ENCODE measurements at places on chromosomes 2 and 18. TPM values are rescaled to one million over a fixed set of nuclear protein-coding genes. Genes with fewer than 3 reads are reported as not detected.

DNA sequence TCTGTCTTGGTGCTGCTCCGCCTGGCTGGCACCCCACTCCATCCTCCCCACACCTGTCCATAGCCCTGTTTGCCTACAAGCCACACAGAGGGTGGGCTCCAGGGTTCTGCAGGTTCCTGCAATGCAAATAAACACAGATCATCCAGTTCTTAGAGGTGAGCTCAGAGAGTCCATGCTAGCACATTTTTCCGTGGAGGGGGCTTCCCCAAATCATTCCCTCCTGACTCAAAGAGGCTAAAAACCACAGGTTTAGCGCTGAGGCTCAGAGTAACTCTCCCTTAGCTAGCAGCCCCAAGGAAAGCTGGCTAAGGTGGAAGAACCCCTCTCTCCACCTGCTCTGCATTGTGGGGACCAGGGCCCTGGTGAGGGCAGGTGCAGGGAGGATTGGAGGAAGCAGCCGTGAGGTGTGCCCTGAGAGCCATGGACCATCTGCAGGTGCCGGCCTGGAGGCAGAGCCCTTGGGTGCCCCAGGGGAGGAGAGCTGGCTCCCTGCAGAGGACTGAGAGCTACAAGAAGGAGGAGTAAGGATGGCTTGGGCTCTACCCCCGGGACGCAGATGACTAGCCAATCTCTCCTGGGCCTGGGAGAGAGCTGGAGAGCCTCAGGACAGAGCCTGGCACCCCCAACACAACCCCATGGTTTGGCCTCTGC lies 23.8 kb upstream of the TEX44 start:
- H3K4me3 ChIP-seq, result no peak overlapping the region
- H3K27me3 ChIP-seq, result no peaks in the 10 kb centered on the region
- no peak for DNase-seq
- H3K4me1 ChIP-seq, result no peaks in the 10 kb centered on the region

DNA sequence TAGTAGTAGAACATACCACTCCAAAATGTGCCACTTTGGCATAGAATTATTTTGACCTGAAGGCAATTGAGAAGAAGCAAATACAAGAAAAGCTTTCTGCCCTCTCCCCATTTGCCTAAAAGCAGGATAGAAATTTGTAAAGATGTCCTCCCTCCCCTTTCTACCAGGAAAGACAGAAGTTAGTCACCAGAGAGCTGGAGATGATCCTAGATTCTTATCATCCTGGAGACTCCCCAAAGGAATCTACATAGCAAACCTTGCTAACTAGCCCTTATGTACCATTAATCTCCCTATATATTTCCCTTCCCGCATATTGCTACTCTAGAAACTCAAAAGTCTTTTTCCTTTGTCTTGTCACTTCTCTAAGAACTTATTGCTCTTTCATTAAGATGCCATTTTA lies 12.6 kb upstream of the TMEM37 start:
- H3K4me1 ChIP-seq, result peaks cover 52% of the 10 kb centered on the region
- no peak overlapping the region for H3K4me3 ChIP-seq
- no peak for DNase-seq
- no peaks in the 10 kb centered on the region for H3K27me3 ChIP-seq
- H3K36me3 ChIP-seq, result no peaks in the 10 kb centered on the region

GRCh38 chr2:40412456-40412855 lies 39.4 kb downstream of the SLC8A1 start:
- no peaks in the 10 kb centered on the region for H3K4me1 ChIP-seq
- H3K36me3 ChIP-seq, result no peaks in the 10 kb centered on the region
- no peak for DNase-seq
- H3K27ac ChIP-seq, result no peak overlapping the region
- no peaks in the 10 kb centered on the region for H3K27me3 ChIP-seq
- H3K4me3 ChIP-seq, result no peak overlapping the region

GRCh38 chr2:121058852-121059558 lies 226.0 kb downstream of the TFCP2L1 start:
- no peaks in the 10 kb centered on the region for H3K36me3 ChIP-seq
- H3K27ac ChIP-seq, result no peak overlapping the region
- no peak for DNase-seq
- no peaks in the 10 kb centered on the region for H3K4me1 ChIP-seq

GRCh38 chr2:227614246-227614645 lies 394 bp downstream of the SCYGR3 start:
- H3K27me3 ChIP-seq, result peaks cover 3% of the 10 kb centered on the region
- H3K4me1 ChIP-seq, result no peaks in the 10 kb centered on the region
- no peaks in the 10 kb centered on the region for H3K36me3 ChIP-seq
- H3K4me3 ChIP-seq, result no peak overlapping the region
- H3K27ac ChIP-seq, result no peak overlapping the region

GRCh38 chr2:10267036-10267435 lies 35.7 kb upstream of the HPCAL1 start:
- peaks cover 46% of the 10 kb centered on the region for H3K4me1 ChIP-seq
- no peaks in the 10 kb centered on the region for H3K36me3 ChIP-seq
- DNase-seq, result no peak
- H3K4me3 ChIP-seq, result no peak overlapping the region
- H3K27ac ChIP-seq, result no peak overlapping the region

- peaks cover 47% of the 10 kb centered on the region for H3K36me3 ChIP-seq
- H3K27ac ChIP-seq, result peak overlapping the region; percentile 95
- no peaks in the 10 kb centered on the region for H3K27me3 ChIP-seq
- no peaks in the 10 kb centered on the region for H3K4me1 ChIP-seq
- DNase-seq, result peak; percentile 58
- H3K4me3 ChIP-seq, result peak overlapping the region; percentile 79
Observed at GRCh38 chr2:130341562-130342019, 1.1 kb upstream of the IMP4 start.

DNA sequence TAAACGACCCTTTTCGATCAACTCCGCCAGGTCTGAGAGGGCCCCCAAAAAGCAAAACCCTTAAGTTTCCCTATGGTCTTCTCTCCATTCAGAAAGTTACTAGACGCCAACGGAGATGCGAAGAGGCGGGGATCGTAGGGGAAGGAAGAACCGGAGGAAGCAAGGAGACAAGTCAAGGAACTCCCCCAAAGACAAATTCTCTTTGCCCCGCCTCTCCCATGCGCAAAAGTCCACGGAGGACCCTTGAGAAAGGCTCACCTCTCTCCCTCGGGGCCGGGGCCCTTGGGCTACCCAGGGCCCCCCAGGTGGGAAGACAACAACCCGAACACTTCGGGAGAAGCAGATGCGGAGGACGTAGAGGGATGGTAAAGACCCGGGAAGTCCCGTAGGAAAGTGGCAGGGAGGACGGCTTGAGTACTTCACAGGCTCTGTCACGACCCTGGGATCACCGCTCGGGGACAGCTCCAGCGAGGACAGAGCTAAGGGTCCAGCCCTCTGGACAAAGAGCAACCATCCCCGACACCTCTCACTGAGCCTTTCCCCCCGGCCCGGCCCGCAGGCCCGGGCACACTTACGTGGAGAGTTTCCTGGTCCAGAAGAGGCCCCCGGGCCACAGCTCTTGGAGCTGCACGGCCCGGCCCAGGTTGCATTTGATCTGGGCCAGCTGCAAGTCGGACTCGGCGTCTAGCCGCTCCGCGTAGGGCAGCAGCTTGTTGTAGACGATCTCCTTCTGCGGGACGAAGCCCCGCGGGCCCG lies 647 bp downstream of the PSME4 start:
- peak overlapping the region; percentile 97 for H3K27ac ChIP-seq
- DNase-seq, result peak; percentile 81
- no peaks in the 10 kb centered on the region for H3K4me1 ChIP-seq
- H3K27me3 ChIP-seq, result no peaks in the 10 kb centered on the region

DNA sequence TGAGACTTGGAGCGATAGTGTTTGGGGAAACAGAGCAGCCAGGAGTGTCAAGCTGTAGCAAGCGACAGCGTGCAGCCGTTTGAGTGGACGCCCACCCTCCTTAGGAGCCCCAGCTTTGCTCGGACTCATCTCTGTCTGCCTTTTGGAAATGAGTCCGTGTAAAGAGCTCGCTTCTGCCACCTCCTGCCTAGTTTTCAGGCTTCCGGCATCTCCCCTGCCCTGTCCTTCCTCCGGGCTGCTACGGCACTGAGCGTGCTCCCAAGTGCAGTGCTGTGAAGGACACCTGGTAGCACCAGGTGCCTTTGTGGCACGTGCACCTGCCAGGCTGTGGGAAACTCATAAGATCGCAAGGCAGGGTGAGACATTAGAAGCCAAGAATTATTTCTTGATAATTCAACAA lies 117.1 kb downstream of the RNF144A start:
- H3K36me3 ChIP-seq, result peaks cover 19% of the 10 kb centered on the region
- DNase-seq, result no peak
- no peaks in the 10 kb centered on the region for H3K27me3 ChIP-seq
- peaks cover 14% of the 10 kb centered on the region for H3K4me1 ChIP-seq

- no peak overlapping the region for H3K4me3 ChIP-seq
- no peaks in the 10 kb centered on the region for H3K27me3 ChIP-seq
- H3K4me1 ChIP-seq, result no peaks in the 10 kb centered on the region
- DNase-seq, result no peak
- H3K36me3 ChIP-seq, result no peaks in the 10 kb centered on the region
- no peak overlapping the region for H3K27ac ChIP-seq
Observed at GRCh38 chr18:46716827-46717226, 40.0 kb downstream of the ST8SIA5 start.

GRCh38 chr2:189249171-189249570 lies 69.6 kb upstream of the COL5A2 start:
- H3K27me3 ChIP-seq, result no peaks in the 10 kb centered on the region
- H3K4me3 ChIP-seq, result no peak overlapping the region
- DNase-seq, result no peak
- H3K36me3 ChIP-seq, result no peaks in the 10 kb centered on the region
- no peaks in the 10 kb centered on the region for H3K4me1 ChIP-seq

GRCh38 chr18:27695503-27695902 lies 481.4 kb downstream of the CDH2 start:
- no peak overlapping the region for H3K27ac ChIP-seq
- no peak overlapping the region for H3K4me3 ChIP-seq
- DNase-seq, result no peak
- H3K4me1 ChIP-seq, result no peaks in the 10 kb centered on the region
- H3K36me3 ChIP-seq, result no peaks in the 10 kb centered on the region

DNA sequence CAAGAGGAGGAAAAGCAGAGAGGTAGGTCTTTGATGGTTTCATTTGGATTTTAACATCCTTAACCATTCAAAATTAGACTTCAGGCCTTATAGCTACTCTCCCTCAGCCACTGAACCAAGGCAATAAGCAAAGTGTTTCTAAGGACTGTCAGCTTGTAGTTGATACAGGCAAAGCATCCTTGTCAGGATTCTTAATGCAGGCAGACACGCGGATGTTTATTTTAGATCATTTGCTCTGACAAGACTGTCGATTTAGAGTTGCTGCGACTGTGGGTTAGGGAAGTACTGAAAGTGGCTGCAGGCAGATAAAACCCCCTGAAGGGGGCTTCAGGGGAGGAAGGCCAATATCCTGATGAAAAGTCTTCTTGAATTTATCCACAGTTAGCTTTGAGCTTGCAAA lies 46.6 kb downstream of the CDH20 start:
- no peak for DNase-seq
- no peaks in the 10 kb centered on the region for H3K4me1 ChIP-seq
- H3K27ac ChIP-seq, result no peak overlapping the region
- no peaks in the 10 kb centered on the region for H3K36me3 ChIP-seq
- no peaks in the 10 kb centered on the region for H3K27me3 ChIP-seq
- H3K4me3 ChIP-seq, result no peak overlapping the region

DNA sequence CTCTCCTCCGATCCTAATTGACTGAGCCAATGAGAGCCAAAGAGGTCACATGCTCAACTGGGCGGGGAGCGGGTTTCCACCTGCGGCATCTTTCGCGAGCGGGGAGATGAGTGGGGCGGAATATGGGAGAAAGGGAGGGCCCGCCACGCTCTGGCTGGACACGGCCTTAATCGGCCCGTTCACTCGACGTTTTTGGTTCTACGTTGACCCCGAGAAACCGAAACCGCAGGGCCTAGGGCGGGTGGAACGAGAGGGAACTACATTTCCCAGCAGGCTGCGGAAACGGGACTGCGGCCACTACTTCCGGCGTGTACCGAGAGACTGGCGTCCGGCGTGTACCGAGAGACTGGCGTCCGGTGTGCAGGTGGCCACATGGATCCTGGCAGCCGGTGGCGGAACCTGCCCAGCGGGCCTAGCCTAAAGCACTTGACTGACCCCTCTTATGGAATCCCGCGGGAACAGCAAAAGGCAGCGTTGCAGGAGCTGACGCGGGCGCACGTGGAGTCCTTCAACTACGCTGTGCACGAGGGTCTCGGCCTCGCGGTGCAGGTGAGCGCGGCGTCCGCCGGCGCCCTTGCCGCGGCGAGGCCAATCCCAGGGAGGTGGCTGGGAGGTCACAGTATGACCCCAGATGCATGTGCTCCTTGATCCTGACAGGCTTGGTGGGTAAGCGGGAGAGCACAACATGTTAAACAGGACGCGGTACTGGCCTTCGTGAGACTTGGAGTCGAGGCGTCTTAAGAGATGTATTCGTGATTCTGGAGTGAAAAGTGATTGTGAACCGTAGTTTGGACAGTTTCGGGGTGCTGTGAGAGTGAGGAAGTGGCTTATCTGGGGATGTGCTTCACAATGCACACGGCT lies at the start of gene POLR1B:
Gene POLR1B (plus strand): TSS at position 343 of the 861 bp plus-strand sequence. CDS start 30 bp downstream, at position 373.
- H3K4me1 ChIP-seq, result peaks cover 5% of the 10 kb centered on the region
- H3K36me3 ChIP-seq, result peaks cover 6% of the 10 kb centered on the region
- DNase-seq, result peak; percentile 94
- peak within 1 kb of the TSS; percentile 85 for H3K4me3 ChIP-seq
- peak within 1 kb of the TSS; percentile 73 for H3K27ac ChIP-seq

GRCh38 chr2:240459401-240460252 lies 24.2 kb downstream of the GPC1 start:
- H3K27ac ChIP-seq, result no peak overlapping the region
- no peaks in the 10 kb centered on the region for H3K27me3 ChIP-seq
- DNase-seq, result no peak

DNA sequence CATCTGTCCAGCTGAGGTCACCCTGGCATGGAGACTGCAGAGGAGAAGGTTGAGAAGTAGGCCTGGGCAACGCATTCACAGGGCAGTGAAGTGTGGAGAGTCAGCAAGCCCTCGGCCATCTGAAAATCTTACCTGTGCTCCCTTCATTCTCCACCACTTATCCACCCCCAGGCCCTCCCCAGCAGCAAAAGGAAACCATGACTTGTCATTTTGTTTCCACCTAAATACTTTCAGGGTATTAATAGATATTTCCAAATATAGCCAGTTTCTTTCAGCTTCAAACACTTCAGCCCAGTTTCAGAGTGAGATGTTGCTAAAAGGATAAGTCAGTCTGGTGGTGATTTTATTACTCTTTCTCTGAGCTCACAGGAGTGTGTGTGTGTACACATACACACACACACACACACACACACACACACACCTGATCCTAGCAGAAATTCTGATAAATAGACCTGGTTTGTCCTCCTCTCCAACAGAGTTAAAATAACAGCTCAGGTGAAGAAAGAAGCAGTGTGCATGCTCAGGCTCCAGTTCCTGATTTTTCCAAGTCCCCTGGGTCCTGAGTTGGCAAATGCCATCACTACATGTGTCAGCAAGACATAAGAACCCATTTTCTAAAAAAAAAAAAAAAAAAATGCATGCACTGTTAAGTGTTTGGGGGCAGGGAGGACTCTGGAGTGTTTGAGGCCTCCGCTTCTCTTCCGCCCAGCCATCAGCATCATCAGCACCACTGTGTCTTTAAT lies 82.8 kb downstream of the LOXHD1 start:
- H3K4me1 ChIP-seq, result no peaks in the 10 kb centered on the region
- no peak overlapping the region for H3K27ac ChIP-seq
- no peaks in the 10 kb centered on the region for H3K36me3 ChIP-seq
- H3K27me3 ChIP-seq, result peaks cover 1% of the 10 kb centered on the region

The CPS1 gene
- polyA plus RNA-seq, result 120 TPM

The KCNE4 gene
- polyA plus RNA-seq, result 0.54 TPM

The M1AP gene
- not detected for polyA plus RNA-seq

The CTAGE1 gene
- 0.10 TPM for polyA plus RNA-seq

The NFATC1 gene
- polyA plus RNA-seq, result 5.9 TPM

The SMYD1 gene
- polyA plus RNA-seq, result 0.84 TPM

The SAG gene
- not detected for polyA plus RNA-seq

All from small intestine (tissue), 16 donors.